ENCODE measurements at places on chromosomes 6 and 20. TPM values are rescaled to one million over a fixed set of nuclear protein-coding genes. Genes with fewer than 3 reads are reported as not detected.

- DNase-seq, result no peak
Observed at GRCh38 chr6:155260686-155261085, 3.1 kb upstream of the CLDN20 start.

DNA sequence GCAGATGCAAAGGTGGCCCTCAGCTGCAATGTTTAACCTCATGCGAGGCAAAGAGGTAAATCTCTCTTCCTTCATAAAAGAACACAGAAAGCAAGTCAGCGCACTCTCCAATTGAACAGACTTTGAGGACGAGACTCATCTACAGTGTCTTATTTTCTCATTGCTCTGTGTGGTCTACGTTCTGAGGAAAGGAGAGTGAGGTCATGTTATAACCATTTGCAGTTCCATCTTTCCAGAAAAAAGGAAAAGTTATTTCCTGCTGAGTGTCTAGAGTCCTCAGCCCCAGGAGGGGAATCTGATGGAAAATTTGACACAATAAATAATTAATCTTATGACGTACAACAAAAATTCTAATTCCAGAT lies 35.6 kb upstream of the THBS2 start:
- no peak for DNase-seq

GRCh38 chr6:56751604-56752003 lies 108.9 kb upstream of the DST start:
- no peak for DNase-seq

- no peak for DNase-seq
Observed at GRCh38 chr20:43032459-43032858, 157.2 kb downstream of the PTPRT start.

DNA sequence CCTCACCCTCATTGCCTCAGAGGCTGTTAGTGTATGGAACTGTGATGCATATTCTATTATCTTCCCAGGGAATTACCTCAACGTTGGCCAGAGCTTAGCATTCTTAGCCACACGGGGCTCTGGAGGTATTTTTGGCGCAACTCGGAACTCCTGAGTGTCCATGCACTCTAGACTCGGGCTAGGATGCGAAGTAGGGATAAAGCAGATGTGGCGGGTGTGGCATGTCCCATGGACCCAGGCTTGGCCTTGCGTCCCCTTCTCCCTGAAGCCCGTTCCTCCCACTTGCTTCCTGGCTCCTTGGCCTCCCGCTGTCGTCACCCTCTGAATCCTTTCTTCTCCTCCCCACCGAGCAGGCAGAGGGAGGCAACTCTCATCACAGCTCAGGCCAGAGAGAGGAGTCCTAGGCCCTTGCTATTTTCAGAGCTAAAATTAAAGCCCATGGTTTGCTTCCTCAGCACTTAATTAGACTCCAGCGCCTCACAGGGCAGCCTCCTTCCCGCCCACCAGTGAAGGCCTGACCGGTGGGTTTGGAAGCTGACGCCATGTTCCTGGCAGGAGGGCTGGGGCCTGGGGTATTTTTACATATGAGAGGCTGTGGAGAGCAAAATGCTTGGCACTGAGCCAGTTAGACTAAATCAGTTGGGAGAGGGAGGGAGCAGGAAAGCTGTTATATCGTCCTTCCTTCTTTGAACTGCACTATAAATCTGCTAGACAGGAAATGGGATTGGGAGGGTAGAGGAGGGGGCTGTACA lies 138.7 kb downstream of the FOXO3 start:
- no peak for DNase-seq

DNA sequence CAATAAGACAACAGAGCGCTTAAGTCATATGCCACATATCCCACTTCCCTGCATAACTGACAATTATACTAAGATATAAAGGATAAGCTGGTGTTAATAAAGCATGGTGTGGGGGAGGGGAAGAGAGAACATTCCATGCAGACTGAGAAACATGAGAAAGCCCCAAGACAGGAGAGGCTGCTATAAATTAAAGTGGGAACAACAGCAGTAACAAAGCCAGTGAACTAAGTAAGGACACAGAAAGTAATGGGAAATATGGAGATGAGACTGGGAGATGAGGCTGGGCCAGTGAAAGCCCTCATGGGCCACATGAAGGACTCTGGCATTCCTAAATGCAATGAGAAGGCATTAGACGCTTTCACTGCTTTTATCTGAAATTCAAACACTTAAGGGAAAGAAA lies 41.3 kb downstream of the SESN1 start:
- DNase-seq, result no peak

DNA sequence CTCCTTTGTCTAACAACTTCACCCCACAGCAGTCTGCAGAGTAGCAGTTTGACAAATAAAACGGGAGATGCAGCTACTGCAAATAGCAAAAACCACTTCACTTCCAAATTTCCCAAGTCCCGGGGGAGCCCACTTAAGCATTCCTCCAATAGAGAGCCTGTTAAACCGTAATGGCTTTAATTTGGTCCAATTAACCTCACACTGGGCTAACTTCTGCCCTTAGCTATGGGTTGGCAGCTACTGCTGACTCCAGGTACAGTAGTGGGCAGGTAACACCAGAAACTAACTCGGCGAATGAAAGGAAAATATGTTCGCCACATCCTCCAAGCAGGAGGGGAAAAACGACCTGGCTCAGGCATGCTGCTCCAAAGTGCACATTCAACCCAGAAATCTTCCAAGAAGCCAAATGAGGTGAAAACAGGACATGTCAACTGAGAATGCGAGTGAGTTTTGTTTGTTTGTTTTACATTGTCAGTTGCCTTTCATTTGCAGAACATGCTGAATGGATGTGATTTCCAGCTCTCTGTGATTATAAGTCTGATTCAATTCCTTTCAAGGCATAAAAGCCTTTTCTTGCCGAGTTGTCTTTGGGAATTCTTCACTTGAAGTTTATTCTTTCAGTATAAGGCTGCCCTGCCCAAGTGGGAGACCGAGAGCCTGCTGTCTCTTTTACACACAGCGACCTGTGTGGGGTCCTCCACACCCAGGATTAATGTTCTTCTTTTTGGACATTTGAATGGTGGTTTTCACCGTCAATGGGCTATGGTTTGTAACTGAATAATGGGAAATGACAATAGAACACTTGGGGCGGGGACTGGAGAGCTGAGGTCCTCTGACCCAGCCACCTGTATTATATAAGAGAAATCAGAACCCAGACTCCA lies 117.3 kb upstream of the ARMC2 start:
- peak; percentile 49 for DNase-seq

GRCh38 chr20:12963416-12963815 lies 45.4 kb upstream of the SPTLC3 start:
- no peak for DNase-seq

BPI gene
- total RNA-seq, result not detected

ROS1 gene
- total RNA-seq, result not detected

GNAS gene
- total RNA-seq, result 603 TPM

NKAIN4 gene
- 6.8 TPM for total RNA-seq

ZBP1 gene
- not detected for total RNA-seq

CST1 gene
- total RNA-seq, result not detected

PPIL6 gene
- 2.8 TPM for total RNA-seq

GPR63 gene
- total RNA-seq, result not detected

ISM1 gene
- total RNA-seq, result not detected

All from G401 (cell line).